ENCODE measurements at places on chromosomes 16 and 17. TPM values are rescaled to one million over a fixed set of nuclear protein-coding genes. Genes with fewer than 3 reads are reported as not detected.
A peak's percentile ranks its signal among the peaks of the same experiment; 100 is the strongest.

CCDC200 gene
- total RNA-seq = 1.0 TPM

DNA sequence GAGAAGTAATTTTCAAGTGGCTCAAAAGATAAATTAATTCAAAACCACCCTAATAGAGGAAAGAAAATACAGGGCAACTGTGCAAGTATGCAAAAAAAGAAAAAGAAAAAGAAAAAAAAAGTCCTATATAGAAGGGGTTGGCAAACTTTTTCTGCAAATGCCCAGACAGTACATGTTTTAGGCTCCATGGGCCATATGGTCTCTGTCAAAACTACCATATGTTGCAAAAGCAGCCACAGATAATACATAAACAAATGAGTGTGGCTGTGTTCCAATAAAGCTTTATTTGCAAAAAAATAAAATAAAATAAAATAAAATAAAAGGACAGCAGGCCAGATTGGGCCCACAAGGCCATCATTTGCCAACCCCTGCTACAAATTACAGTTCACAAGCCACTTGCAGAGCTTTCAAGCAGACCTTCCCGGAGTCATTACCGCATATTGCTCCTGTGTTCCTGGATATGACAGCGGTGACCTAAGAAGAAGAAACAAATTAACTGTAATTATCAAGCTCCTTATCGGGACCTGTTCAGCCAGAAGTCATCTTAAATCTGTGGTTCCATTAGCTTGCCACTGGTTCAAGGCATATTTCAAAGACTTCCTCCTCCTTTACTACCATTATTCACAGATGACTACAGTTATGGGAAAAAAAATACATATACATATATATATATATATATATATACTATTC is 15.9 kb downstream of the ZC3H7A start:
- no peak for DNase-seq
- H3K4me1 ChIP-seq = peaks cover 47% of the 10 kb centered on the region
- H3K4me3 ChIP-seq = no peak overlapping the region
- H3K27me3 ChIP-seq = no peaks in the 10 kb centered on the region
- peak overlapping the region; percentile 95 for H3K27ac ChIP-seq

DNA sequence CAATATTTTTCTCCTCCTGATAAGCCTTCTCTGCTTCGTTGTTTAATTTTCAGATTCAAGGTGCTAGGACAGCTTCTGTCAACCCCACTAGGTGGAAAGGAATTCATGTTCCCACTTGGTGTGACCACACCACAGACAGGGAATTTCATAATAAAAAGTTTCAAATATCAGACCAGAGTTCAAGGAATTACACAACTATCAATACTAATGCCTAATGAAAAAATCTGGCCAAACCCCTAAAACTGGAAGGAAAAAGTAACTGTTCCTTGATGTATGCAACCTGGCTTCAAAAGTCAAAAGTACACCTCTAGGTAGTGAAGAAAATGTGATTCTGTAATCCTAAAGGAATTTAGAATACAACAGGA is 87.8 kb upstream of the CORO6 start:
- no peak overlapping the region for H3K27ac ChIP-seq
- no peak for DNase-seq
- H3K27me3 ChIP-seq = no peaks in the 10 kb centered on the region
- H3K36me3 ChIP-seq = peaks cover 2% of the 10 kb centered on the region
- H3K4me1 ChIP-seq = peaks cover 31% of the 10 kb centered on the region

PRKCA gene
- 88.6 TPM for total RNA-seq

DNA sequence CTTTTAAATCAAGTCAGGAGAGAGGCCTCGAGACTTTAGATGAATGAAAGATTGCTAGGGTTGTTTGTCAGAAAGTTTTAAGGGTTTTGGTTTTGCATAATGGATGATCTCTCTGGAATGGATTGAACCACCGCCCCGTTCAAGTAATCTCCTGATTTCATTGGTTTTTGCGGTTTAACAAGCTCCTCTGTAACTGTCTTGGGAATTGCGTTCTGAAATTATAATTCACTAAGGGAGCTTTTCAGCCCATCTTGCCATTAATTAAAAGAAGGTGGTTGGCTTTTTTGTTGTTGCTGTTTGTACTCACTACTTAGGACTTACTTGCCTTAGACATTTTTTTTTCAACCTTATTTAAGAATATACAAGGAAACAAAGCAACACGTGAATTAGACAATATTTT is 8.8 kb downstream of the HS3ST4 start:
- no peak for DNase-seq
- H3K27me3 ChIP-seq = peaks cover 5% of the 10 kb centered on the region
- H3K4me3 ChIP-seq = no peak overlapping the region
- H3K36me3 ChIP-seq = no peaks in the 10 kb centered on the region

DNA sequence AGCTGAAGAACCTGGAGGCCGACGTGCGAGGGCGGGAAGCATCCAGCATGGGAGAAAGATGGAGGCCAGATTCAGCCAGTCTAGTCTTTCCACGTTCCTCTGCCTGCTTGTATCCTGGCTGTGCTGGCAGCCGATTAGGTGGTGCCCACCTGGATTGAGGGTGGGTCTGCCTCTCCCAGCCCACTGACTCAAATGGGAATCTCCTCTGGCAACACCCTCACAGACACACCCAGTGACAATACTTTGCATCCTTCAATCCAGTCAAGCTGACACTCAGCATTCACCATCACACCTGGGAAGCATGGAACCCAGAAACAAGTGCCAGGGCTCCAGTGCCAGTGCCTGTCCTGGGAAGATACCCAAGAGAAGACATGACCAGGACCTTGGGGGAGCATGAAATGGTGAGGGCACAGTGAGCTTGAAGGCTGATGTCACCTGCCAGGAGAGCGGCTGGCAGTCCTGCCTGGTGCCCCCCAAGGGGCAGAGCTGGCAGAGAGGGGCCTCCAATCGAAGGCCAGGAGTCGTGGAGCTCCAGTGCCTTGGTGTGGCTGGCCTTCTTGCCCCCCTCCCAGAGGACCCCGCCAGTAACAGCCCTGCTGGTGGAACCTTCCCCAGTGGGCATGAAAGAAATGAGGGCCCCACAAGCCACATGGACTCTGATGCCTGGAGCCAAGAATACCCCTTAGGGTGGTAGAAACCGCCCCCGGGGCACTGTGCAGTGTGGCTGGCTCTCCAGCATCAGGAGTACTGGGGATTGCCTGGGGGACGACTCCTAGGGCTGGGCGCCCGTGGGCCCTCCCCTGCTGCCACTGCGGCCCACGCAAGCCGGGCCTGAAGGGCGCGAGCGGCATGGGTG is 643 bp upstream of the NPB start:
- peaks cover 11% of the 10 kb centered on the region for H3K27me3 ChIP-seq
- DNase-seq = no peak
- H3K4me1 ChIP-seq = peaks cover 14% of the 10 kb centered on the region
- no peak overlapping the region for H3K4me3 ChIP-seq
- H3K27ac ChIP-seq = no peak overlapping the region

DNA sequence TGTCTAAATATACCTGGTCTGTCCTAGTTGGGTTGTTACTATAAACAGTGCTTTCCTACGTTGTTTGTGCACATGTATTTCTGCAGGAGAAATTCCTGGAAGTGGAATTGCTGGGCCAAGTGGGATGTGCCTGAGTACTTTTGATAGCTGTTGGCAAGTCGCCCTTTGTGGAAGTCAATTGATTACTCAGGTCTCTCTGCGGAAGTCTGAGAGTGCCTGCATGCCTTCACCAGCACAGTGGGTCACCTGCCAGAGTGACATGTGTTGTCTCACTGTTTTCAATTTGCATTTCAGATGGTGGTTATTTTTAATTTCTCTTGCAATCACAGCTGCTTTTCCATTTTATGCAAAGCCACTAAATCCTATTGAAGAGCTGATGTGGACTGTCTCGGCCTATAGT is 2.3 kb upstream of the MVD start:
- no peak overlapping the region for H3K4me3 ChIP-seq
- H3K27ac ChIP-seq = no peak overlapping the region
- H3K36me3 ChIP-seq = no peaks in the 10 kb centered on the region
- H3K27me3 ChIP-seq = no peaks in the 10 kb centered on the region
- H3K4me1 ChIP-seq = peaks cover 19% of the 10 kb centered on the region
- DNase-seq = no peak

DNA sequence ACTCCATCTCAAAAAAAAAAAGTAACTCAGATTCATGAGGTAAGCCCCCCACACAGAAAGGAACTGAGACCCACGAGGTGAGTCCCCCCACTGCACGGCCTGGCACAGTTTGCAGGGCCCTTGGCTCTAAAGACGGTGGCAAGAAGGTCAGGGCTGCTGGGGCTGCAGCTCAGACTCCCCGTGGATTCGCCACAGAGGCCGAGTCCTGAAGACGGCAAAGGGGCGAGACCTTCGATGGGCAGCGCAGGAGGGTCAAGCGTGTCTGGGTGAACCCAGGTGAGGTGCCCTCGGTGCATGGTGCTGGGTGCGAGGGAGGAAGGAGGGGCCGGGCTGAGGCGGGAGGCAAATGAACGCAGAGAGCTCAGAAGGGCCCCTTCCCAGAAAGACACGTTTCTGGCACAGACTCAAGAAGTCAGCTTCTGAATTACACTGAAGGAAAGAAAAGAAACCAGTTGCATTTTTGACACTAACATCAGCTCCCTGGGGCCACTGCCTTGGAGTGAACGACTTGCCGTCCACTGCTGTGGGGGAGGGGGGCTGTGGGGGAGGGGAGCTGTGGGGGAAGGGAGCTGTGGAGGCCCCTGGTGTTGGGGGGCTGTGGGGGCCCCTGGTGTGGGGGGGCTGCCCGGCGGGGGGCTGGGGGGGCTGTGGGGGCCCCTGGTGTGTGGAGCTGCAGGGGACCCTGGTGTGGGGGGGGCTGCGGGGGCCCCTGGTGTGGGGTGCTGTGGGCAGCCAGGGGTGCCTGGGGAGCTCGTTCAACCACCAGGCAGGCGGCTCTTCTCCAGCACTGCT is 69.8 kb upstream of the METRNL start:
- H3K4me1 ChIP-seq = no peaks in the 10 kb centered on the region
- H3K4me3 ChIP-seq = no peak overlapping the region
- no peak overlapping the region for H3K27ac ChIP-seq
- H3K27me3 ChIP-seq = no peaks in the 10 kb centered on the region
- DNase-seq = no peak
- peaks cover 6% of the 10 kb centered on the region for H3K36me3 ChIP-seq

HOXB6 gene
- not detected for total RNA-seq

FOXO3B gene
- total RNA-seq = 3.6 TPM

GRCh38 chr16:75256696-75257343 is 5.4 kb upstream of the BCAR1 start:
- H3K27ac ChIP-seq = no peak overlapping the region
- H3K4me3 ChIP-seq = no peak overlapping the region
- DNase-seq = no peak
- no peaks in the 10 kb centered on the region for H3K36me3 ChIP-seq
